DMS 273 treated with DMSO at 0.1 percent for 48 hours (cell line): ENCODE measurements at places on chromosomes 1 and 21.

GRCh38 chr1:208499026-208499425 lies 254.8 kb upstream of the PLXNA2 start:
- no peak for DNase-seq

GRCh38 chr1:1406101-1406820 lies 832 bp downstream of the MRPL20 start:
- no peak for DNase-seq

DNA sequence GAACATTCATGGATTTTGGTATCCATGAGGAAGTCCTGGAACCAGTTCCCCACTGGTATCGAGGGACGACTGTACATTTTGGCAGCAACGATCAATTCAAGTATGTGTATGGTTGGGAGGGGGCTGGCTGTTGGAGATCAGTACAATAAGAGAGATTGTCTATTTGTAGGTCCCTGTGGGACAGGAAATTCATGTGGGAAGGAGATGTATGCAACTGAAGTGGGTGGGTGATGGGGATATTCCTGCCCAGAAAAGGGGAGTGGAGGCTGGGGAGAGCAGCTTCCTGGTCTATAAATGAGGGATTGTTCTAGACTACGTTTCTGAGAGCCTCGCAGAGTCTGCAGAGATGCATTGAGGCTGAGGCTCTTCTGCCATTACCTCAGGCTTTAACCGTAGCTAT lies 140.2 kb upstream of the MAGI3 start:
- no peak for DNase-seq

DNA sequence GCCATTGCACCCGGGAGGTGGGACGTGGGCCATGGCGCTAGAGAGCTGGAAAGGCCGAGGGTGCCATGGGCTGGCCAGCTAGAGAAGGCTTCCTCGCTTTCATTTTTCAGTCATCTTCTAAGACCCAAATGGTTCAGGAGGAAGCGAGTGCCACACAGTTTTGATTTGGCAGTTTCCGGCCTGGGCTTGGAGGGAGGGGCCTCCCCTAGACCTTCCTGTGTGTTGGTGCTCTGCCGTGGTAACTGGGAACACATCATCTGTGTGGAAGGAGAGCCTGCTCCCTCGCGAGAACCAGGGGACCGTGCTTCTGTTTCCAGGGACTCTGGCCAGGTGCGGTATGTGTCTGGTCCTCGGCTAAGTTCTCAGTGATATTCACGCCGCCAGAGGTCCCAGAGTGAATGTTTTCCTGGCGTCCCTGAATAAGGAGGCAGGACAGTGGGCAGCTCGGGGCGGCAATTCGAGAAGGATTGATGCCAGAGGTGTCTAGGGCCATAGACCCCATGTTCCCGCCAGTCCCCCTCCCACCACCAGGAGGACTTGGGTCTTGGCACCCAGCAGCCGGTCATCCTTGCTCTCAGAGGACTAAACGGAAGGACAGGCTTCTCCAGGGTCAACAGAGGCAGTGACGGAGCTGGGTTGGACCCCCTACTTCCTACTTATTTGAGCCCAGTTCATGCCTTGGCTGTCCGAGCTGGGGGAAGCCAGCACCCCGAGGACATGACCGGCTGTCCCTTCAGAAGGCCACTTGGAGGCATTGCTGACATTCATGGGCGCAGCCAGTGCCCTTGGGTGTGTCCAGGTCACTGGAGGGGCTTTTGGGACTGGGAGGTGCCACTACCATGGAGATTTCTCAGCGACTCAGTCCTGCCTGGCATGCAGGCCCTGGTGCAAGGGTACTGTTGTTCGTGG lies 2.7 kb upstream of the NPHP4 start:
- no peak for DNase-seq

DNA sequence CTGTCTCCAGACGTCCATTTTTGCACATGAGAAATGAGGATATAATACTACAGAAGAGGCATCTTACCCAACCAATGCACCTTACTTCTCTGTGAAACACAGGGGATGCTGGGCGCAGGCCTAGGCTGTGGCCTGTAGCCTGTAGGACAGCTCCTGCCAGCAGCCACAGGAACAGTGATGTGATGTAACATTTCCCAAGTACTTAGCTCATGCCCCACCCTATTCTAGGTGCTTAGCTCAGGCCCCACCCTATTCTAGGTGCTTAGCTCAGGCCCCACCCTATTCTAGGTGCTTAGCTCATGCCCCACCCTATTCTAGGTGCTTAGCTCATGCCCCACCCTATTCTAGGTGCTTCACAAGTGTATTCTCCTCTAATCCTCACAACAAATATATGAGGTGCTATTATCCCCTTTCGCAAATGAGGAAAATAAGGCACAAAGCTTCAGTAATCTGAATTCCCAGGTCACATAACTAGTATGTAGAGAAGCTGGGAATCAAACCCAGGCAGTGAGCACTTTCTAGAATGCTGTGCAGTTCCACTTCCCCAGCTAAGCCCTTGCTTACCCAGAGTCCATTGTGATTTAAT lies 4.6 kb upstream of the NAXE start:
- no peak for DNase-seq

GRCh38 chr1:101139130-101139529 lies 97.7 kb upstream of the S1PR1 start:
- DNase-seq: no peak

- DNase-seq: no peak
Observed at GRCh38 chr1:7570311-7570710, 200.8 kb upstream of the VAMP3 start.

DNA sequence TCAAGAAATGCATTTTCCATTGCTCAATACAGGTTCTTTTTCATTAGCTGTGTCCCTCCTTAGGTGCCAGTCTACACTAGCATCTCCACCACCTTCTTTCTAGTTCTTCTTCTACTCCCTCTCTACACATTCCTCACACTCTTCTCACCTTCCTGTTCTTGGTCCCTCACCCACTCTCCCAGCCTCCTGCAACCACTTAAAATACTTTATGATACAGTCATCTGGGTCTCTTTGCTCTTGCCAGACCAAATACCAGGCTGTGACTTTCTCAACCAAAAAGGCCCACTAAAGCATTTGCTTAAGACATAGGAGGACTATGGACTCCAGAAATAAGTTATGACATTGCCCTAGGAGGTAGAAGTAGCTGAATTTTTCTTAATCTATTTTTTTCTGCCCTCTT lies 35.1 kb downstream of the PIGM start:
- no peak for DNase-seq

DNA sequence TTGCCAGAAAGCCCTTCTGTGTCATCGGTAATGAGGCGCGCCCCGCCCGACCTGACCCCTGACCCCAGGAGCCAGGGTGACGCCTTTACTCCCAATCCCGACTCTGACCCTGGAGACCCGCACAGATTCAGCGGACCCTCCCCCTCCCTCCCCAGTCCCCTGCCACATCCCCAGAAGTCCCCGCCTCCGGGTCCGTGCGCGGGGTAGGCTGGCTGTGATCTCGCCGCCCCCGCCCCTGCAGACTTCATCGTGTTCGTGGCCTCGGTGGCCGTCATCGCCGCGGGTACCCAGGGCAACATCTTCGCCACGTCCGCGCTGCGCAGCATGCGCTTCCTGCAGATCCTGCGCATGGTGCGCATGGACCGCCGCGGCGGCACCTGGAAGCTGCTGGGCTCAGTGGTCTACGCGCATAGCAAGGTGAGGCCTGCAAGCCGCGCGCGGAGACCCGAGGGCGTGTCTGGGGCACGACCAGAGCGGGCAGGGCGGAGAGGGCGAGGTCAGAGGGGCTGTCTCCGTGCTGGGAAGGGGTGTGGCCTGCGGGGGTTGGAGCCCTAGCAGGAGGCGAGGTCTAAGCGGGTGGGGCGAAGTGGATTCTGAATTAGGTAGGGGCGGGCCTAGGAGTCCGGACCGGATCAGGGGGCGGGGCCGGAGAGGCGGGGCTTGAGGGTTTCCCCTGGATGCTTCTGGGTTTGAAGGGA lies 34.8 kb downstream of the KCNQ4 start:
- DNase-seq: no peak

GRCh38 chr1:155007251-155007828 lies 4.7 kb downstream of the ZBTB7B start:
- no peak for DNase-seq

DNA sequence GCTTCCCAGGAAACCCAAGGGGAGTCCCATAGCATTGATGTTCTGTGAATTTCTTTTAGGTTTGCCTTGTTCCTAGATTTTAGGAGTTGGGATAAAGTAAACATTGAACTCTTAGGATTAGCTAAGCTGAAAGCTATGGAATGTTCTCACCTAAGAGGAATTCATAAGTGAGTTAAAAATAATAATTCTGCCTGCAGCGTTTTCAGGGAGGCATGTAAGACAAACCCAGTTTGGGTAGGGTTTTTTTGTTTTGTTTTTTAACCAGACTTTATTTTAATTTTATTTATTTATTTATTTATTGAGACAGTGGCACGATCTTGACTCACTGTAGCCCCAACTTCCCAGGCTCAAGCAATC lies 28.9 kb upstream of the CD101 start:
- no peak for DNase-seq

DNA sequence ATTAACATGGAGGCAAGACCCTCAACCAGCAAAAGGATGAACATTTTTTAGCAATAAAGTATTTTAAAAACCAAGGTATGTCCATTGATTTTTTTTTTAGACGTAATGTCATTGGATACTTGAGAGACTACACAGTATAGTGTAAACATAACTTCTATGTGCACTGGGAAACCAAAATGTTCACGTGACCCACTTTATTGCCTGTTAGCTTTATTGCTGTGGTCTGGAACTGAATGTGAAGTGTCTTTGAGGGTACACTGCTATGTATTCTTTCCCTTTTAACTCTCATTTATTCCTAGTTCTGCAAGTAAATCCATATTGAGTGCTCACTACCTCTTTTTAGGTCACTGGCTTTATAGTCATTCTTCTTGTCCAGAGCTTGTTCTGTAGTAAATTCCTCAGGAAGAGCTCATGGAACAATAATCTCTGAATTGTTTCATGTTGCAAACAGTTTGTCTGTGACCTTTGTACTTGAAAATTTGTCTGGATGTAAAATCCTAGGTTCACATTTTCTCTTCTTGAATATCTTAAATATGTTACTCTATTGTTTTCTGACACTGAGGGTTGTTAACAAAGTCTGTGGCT lies 20.6 kb downstream of the ABCD3 start:
- no peak for DNase-seq

GRCh38 chr1:7089497-7089896 lies 304.2 kb downstream of the CAMTA1 start:
- no peak for DNase-seq

- no peak for DNase-seq
Observed at GRCh38 chr1:43499898-43500297, 30.8 kb upstream of the PTPRF start.

- DNase-seq: no peak
Observed at GRCh38 chr1:177181280-177181630, 10.5 kb downstream of the BRINP2 start.

DNA sequence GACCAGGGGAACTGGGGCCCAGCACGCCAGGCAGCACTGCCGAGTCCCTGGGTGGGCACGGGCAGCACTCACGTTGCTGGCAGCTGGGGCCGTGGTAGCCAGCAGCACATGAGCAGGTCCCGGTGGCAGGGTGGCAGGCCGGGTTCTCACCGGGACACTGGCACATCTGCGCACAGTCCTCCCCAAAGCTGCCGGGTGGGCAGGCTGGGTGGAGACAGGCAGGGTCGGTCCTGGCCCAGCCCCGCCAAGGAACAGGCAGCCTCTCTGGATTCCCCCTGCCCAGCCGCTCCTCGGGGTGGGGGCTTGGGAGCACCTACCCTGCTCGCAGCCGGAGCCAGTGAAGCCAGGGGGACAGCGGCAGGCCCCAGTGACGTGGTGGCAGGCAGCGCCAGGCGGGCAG lies 42.5 kb downstream of the ARHGEF16 start:
- DNase-seq: no peak

GRCh38 chr1:177923441-177923840 lies 46.4 kb downstream of the SEC16B start:
- no peak for DNase-seq

GRCh38 chr1:247857069-247857984 lies at the start of gene TRIM58:
TSS of gene TRIM58 (plus strand) at chr1:247857187. CDS start at chr1:247857247, 60 bp downstream.
- DNase-seq: no peak

DNA sequence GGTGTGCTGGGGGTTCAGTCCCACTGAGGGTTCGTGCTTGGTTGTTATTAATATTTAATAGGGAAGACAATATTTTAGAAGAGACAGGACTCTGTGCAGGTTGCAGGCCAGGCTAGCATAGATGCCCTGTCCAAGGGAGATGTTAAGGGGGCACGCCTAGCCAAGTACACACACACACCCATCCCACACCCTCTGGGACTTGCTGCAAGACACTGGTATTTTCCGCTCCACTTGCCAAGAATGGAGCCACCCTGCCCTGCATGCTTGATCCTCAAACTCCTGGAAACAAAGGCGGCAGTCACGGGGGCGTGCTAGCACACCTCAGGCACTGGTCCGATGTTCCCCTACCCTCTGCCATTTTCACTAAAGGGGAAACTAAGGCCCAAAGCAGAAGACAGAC lies 99.1 kb downstream of the MRPL37 start:
- no peak for DNase-seq

- no peak for DNase-seq
Observed at GRCh38 chr1:109765483-109765815, 1.7 kb upstream of the EPS8L3 start.

DNA sequence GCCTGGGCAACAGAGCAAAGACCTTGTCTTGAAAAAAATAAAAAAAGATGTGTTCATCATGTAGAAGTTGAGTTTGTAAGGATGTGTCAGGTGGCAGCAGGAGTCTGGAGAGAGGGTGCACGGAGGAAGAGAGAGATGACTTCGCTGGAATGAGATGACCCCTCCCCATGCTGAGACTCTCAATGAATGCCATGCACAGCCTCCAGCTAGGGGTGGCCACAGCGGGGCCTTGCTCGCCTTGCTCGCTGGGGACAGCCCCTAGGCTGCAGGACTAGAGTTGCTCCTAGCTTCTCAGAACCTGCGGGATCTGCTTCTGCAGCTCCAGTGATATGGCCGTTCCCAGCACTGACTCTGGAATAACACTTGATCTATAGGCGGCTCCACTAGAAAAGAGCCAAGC lies 6.6 kb upstream of the C2CD2 start:
- DNase-seq: no peak

- no peak for DNase-seq
Observed at GRCh38 chr1:3645247-3645646, 4.7 kb downstream of the WRAP73 start.

GRCh38 chr1:113399062-113399583 lies 8.8 kb downstream of the MAGI3 start:
- no peak for DNase-seq

- no peak for DNase-seq
Observed at GRCh38 chr1:215001419-215002021, 81.0 kb upstream of the KCNK2 start.

GRCh38 chr1:113226148-113226547 lies 153.2 kb downstream of the LRIG2 start:
- no peak for DNase-seq

GRCh38 chr1:246161626-246162025 lies 345.5 kb downstream of the SMYD3 start:
- DNase-seq: no peak
